Body of pancreas (tissue), 4 donors: ENCODE measurements at places on chromosomes 2 and 18. TPM values are rescaled to one million over a fixed set of nuclear protein-coding genes. Genes with fewer than 3 reads are reported as not detected.

DNA sequence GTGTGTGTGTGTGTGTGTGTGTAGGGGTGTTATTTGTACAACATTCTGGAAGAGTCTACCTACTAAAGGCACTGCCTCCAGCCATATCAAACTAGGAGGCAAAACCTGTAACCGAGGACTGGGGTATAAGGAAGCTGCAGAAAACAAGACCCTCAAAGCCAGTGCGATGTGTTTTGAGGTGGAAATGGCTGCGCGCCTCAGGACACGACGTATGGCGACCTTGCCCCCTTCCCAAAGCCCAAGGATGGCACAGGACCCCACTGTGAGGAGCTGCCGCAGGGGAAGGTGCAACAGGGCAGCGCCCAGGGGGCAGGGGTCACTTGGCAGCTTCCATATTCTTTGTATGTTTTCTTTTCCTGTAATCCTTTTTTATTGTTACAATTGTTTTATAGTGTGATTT, 59.8 kb downstream of the CENPO start:
- DNase-seq: no peak

Gene BCL2
- 10.1 TPM for total RNA-seq

GRCh38 chr2:195486987-195487644, 169.9 kb upstream of the SLC39A10 start:
- DNase-seq: no peak

DNA sequence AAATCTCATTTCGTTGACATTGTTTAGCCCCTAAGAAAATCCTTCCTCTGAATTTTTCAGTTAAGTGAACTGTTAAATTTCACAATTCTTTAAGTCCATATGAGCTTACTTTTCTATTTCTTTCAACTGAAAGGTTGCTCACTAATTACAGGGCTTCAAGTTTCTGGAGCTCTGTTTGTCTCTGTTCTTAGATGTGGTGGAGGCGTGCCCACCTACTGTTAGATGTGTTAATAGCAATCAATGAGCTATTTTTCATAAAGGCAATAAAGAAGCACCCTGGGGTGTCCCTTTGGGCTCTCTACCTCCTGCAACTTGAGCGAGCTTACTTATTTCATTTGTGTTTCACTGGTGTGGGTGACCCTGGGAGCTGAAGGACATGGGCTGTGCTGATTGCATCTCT, 25.0 kb downstream of the CREG2 start:
- DNase-seq: no peak

Gene RBM43
- total RNA-seq: 5.2 TPM

DNA sequence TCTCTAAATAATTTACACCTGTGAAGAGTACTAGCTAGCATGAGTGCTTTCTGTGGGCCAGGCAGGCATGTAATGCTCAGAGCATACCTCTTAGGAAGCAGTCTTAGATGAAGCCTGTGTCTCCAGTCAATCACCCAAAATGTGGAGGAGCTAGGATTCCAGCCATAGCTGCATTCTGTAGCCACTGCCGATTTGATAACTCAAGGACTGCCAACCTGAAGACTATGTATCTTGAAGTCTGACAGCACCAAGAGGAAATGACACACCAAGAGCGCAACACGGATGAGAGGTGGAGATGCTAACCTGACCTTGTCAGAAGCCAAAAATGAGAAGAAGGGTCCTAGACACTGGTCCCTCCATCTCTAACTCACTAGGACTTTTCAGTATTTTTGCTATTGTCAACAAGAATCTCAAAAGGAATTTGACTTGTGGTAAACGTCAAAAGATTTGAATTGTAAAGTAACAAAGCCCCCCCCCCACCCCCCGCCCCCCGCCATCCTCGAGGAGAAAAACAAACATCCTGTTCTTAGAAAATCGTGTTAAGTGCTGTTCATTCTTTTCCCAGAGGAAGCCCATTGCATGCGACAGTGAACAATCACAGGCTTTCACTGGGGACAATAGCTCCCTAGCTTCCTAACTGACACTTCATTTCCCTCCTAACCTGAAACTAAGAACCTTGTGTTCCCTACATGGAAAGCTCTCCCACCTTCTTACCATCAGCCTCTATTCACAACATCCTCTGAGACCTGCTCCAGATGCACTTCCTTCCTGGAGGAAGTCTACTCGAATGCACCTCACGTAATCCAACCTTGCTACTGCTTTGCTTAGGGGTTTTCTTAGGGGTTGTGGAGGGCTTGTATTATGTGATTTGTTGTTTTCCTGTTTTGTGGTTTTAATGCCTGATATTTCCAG, 14.7 kb downstream of the CDC42EP3 start:
- DNase-seq: no peak

Gene DSG2
- total RNA-seq: 19.1 TPM

DNA sequence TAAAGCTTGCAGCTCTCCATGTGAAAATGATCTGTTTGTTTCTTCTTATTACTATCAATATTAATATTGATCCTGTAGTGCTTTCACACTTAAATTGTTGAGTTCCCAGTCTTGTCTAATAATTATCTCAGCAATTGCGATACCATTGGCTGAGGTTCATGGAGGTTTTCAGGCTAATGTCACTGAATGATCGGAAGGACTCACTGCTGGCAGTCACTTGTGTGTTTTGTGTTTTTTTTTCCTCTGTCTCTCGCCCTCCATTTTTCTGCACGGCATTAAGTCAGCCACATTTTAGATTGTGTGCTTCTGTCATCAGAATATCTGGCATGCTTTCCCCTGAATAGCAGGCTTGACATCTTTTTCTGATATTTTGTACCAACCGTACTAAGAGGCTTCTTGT, 43.7 kb downstream of the AGAP1 start:
- DNase-seq: no peak

DNA sequence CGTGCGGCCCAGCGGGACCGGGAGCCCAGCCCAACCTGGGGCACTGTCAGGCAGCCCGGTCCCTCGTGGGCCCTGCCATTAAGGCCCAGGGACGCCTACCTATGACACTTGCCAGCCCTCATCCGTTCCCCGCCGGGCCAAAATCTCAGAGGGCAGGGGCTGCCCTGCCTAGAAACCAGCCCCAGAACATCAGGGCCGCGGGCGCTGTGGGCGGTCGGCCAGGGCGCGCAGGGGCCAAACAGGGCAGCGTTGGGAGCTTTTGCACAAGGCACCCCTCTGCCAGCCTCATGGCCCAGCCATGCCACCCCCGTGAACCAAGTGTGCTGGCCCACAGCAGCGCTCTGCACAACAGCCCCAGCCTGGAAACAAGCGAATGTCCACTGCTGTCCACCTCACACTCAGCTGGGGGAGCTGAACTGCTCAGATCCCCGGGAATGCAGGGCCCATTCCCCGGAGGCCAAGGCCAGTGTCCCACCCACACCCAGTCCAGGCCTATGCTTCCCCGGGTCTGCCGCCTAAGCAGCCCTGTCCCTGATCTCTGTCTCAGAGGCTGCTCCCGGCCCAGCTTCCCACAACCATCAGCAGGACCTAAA, 3.5 kb upstream of the NEURL3 start:
- DNase-seq: no peak

GRCh38 chr2:186968277-186968676, 119.3 kb upstream of the ZSWIM2 start:
- no peak for DNase-seq

Gene IL1F10
- total RNA-seq: not detected

DNA sequence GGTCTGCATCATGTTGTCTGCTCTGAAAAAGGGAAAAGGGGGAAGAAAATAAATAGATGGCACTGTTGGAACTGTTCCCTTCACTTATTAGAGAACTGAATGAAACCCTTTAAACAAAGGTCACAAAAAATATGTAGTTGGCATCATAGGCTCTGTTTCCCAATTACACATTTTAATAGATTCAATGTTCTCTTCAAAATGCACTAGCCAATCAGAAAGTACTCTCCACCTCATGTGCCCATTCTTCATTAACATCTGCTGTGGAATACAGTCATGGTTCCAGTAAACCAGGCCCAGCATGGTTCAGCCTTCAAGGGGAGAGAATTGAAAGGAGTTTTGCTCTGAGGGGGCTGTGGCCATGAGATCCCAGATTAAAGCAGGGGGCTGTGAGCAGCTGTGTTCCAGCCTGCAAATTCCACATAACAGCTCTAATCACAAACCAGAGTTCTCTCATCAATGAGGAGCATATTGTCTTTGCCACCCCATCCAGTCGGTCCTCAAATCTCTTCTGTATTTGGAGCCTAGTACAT, 165.9 kb upstream of the CREB1 start:
- no peak for DNase-seq

GRCh38 chr2:226220511-226220910, 579.1 kb downstream of the IRS1 start:
- no peak for DNase-seq

- DNase-seq: no peak
Measured at GRCh38 chr18:1019191-1019590, 114.5 kb downstream of the ADCYAP1 start.

- DNase-seq: no peak
Measured at GRCh38 chr18:45365835-45366234, 249.4 kb upstream of the SLC14A2 start.

GRCh38 chr2:113245276-113245711, 33.4 kb downstream of the PAX8 start:
- no peak for DNase-seq

GRCh38 chr2:142742371-142743214, 134.9 kb upstream of the KYNU start:
- DNase-seq: no peak

Gene CTIF
- 24.4 TPM for total RNA-seq

GRCh38 chr2:55224761-55225261, 7.3 kb downstream of the CLHC1 start:
- no peak for DNase-seq

GRCh38 chr2:108325756-108326155, 37.1 kb downstream of the SULT1C2 start:
- DNase-seq: no peak

- DNase-seq: no peak
Measured at GRCh38 chr18:26821181-26821580, 44.3 kb downstream of the AQP4 start.

- DNase-seq: no peak
Measured at GRCh38 chr2:27288610-27289009, 6.4 kb downstream of the TRIM54 start.

DNA sequence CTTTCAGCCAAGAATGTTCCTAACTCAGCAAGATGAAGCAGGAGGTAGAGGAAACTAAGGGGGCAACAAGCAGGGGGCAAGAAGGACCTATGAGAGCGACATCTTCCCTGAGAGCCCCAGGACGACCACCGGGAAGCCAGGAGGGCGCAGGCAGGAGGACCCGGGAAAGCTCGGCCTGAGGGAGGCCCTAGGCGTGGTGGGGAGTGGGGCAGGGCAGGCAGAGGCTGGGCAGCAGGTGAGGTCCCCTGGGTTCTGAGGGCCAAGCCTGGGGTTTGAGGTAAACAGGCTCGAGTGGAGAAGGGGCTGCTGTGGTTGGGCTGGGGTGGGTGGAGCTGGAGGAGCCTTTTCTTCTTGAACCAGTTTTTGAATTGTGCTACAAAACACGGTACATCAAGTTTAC, 1.3 kb upstream of the ALPI start:
- DNase-seq: no peak

Gene GPR45
- not detected for total RNA-seq

Gene CBLN2
- not detected for total RNA-seq
